ENCODE measurements at places on chromosomes 7 and 10. TPM values are rescaled to one million over a fixed set of nuclear protein-coding genes. Genes with fewer than 3 reads are reported as not detected.

The AKR1B15 gene
- not detected for total RNA-seq

The ODAD2 gene
- 0.18 TPM for total RNA-seq

The EMX2 gene
- 1.1 TPM for total RNA-seq

The PDE6C gene
- not detected for total RNA-seq

The ZPBP gene
- not detected for total RNA-seq

DNA sequence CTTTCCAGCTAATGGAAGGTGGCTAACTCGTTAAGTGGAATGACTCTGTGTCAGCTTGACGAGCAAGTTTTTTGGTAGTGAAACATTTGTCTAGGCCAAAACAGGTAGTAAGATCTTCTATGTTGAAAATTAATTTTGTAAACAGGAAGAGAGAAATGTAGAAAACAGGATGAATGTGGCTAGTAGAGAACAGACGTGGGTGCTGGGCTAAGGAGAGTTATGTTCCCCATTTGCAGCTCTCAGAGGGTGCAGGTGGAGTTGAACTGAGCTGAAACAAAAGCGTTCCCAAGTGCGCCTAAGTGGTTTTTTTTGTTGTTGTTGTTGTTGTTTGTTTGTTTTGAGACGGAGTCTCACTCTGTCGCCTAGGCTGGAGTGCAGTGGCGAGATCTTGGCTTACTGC lies 59.5 kb upstream of the SRPK2 start:
- DNase-seq: no peak

DNA sequence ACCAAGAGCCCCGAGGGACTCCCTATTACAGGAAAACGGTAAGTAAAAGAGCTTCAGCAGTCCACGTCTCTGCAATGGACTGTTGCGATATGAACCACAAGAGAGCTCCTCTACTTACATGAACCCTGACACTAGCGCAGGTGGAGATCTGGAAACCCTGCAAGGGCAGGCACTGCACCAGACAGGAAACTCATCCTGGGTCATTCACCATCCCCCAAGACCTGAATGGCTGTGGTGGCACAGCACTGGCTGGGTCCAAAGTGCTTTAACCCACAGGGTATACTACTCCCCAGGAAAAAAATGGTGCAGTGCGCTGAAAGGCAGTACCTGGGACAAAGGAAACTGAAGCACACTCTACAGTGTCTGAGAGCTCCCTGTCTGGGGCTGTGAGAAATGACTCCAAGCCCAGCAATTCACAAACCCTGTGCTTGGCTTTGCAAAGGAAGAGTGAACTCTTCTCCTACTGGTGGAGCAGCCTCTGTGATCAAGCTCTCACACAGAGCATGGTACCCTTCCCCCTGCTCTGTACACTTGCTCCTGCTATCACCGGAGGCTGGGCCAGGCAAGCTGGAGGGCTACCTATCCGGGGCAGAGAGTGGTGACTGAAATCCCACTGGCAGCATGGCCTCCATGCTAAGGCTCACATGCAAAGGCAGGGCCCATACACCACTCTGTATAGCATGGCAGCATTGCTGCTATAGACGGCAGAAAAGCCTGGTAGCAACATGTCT lies 44.9 kb downstream of the HIBADH start:
- DNase-seq: no peak

GRCh38 chr10:96236090-96236478 lies 35.3 kb downstream of the BLNK start:
- no peak for DNase-seq

GRCh38 chr10:21169271-21169670 lies 272.2 kb upstream of the NEBL start:
- DNase-seq: no peak

- peak; percentile 80 for DNase-seq
Observed at GRCh38 chr7:64098-64915, 128.1 kb upstream of the FAM20C start.

DNA sequence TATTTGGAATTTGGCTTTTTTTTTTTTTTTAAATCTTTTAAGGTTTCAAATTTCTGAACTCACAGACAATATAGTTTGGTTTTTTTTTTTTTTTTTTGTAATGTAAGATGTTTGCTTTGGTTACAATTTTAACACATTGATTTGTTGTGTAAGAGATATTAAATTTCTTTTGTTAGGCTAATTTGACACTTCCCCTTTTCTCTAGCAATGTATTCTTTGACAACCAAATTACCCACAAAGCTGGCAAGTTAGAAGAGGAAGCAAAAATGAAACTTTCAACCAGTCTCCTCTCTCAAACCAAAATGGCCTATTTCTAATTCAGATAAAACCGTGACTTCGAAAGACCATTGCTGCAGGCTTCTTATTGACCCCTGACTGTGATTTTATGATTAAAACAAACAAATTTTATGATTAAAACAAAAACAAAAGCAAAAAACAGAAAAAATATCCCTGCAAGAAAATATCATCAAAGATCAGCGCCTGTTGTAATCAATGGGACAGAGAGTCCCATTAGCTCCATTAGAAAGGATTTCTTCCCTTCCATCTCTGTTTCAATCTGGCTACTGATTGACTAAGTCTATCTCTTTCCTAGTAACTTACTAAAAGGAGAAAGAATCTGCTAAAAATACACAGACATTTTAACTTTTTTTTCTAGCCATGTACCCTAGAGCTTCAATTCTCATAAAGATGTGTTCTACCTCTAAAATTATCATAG lies 489.2 kb downstream of the MDFIC start:
- no peak for DNase-seq

DNA sequence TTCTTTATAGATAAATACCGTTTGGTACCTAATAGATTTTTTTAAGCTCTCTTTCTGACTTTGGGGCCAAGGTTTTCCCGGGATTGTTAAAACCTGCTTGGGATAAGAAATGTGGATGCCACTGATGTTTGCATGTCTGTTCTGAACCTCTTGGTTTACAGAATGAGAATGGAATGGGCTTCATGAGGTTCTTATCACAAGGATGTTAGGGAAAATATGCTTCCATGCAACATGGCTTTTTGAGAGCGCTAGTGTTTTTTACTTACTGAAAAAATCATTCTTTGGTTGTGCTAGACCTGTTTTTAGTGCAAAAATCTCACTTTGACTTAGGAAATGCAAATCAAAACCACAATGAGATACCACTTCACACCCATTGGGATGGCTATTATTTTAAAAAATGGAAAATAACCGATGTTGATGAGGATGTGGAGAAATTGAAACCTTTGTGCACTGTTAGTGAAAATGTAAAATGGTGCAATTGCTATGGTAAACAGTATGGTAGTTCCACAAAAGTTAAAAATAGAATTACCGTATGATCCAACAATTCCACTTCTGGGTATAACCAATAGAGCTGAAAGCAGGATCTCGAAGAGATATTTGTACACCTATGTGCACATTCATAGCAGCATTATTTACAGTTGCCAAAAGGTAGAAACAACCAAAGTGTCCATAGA lies 38.9 kb downstream of the TSPAN14 start:
- DNase-seq: no peak

DNA sequence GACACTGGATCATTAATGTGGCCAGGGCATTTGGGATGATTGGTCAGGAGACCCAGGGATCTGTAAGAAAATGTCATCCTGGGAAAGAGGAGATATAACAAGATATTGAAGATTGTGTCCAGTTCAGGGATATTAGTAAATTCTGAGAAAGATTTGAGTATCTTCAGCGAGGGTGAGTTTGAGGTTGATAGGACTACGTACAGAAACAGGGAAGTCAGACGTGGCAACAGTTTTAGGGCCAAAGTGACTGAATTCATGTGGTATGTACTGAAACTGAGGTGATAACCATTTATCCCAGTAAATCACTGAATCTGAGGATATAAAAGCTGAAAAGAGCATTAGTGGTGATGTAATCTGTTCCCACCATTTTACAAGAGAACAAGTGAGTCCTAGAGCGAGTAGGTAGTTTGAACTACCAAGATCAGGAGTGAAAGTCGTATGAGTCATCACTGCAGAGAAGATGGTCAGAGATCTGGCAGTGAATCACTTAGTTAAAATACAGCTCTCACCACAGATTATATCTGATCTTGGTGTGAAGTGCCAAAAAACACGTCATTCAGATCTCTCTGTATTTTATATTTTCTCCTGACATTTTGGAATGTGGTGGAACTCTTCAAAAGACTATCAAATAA lies 220.5 kb downstream of the CDK14 start:
- DNase-seq: peak; percentile 98

DNA sequence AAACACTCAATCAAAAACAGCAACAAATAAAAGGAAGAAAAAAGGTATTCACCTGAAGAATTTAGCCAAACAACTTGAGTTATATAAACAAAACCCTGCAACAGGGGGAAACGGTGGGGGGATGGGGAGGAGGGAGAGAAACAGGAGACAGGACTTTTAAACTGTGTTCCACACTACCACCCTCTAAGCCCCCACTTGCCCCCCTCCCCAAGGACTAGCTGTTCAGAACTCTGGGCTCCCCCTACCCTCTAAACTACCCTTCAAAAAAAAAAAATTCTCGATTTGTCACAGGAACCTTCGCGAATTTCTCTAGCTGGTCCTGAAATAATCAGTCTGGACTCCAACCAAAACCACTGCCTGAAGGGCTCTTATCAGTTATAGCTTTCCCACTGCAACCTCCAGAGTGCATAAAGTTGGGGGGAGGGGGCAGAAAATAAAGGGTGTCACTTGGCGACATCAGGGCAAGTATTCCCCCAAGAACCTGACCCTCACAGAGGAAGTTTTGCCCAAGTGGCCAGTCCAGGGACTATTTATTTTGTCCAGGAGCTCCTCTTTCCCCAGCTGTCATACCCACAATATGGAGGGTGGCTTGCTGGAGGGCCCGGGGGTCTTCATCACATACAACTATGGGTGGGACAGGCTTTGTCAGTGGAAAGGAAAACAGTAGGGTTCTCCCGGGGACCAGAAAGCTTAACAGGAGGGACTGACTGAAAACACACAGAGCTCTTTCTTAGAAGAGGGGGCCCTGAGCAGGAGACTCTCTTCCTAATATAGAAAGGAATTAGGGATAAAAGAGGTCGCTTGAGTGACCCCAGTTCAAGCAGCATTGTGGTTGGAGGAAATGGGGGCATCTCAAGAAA lies 1.3 kb downstream of the UBE2H start:
- DNase-seq: peak; percentile 41

GRCh38 chr7:16813232-16813616 lies 8.4 kb upstream of the AGR2 start:
- DNase-seq: no peak

DNA sequence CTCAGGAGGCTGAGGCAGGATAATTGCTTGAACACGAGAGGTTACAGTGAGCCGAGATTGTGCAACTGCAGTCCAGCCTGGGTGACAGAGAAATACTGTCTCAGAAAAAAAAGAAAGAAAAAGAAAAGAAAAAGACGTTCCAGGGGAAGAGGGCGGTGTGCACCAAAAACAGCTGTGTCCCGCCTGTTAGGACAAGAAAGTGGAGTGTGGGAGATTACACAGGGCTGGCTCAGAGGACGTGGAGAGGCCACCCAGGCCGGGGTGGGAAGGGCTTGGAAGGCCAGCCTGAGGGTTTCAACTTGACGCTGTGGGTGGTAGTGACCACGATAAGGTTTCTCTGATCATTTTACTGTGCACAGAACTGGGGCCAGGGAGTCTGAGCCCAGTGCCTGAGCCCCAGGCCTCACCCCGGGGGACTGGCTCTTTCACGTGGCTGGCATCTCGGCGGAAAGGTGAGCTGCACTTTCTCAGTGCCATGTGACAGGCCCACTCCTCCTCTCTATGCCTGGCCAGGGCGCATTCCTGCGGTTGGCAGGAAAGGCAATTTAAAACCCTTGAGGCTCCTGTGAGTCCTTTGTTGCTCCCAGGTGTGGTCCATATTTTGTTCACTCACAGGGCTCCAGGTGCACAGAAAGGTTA lies 13.9 kb downstream of the RHBDD2 start:
- DNase-seq: peak; percentile 69

GRCh38 chr7:18901982-18902421 lies 215.4 kb downstream of the TWIST1 start:
- peak; percentile 53 for DNase-seq

DNA sequence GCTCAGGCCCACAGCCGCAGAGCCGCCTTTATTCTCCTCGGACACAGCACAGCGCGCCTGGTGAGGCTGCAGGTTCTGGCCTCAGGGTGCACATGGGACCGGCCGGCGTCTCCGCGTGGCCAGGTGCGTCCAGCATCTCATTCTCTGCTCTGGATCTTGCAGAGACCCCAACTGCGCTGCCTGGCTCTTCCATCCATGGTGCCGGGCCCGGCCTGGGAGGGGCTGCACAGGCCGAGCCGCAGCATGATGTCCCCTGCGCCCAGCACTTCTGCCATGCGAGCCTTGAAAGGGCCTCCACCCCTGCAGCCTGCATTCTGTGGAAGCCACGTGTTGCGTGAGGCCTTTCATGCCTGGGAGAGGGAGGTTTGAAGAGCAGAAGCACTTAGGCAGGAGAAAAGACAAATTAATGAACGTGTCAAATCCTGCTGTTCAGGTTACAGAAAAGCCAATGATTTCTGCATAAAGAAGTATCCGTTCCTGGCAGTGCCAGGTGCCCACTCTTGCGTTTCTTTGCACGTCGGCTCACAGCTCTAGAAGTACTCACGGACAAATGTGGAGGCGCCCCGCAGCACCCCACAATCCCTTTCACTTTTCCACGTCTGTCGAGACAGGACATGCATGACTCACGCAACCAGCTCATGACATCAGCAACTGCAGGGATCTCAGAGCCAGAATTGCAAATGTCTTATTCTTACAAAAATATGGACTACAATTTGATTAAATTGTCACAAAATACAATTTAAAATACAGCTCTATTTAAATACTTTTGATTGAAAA lies 571.4 kb downstream of the DNAJB6 start:
- DNase-seq: no peak

DNA sequence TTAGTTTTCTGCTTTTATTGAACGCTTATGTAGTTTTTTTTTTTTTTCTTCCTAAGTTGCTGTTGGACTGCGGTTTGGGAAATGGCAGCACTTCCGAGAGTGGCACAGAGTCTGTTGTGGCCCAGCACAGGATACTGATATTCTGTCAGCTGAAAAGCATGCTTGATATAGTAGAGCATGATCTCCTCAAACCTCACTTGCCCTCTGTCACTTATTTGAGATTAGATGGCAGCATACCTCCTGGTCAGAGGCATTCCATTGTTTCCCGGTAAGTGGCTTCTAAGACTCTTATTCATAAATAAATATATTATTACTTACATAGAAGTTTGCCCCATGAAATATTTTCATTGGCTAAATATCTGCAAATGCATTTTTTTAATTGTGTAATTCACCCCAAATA lies 101.1 kb downstream of the BTAF1 start:
- DNase-seq: peak; percentile 6

GRCh38 chr10:102721954-102722353 lies 7.5 kb downstream of the SFXN2 start:
- DNase-seq: no peak

DNA sequence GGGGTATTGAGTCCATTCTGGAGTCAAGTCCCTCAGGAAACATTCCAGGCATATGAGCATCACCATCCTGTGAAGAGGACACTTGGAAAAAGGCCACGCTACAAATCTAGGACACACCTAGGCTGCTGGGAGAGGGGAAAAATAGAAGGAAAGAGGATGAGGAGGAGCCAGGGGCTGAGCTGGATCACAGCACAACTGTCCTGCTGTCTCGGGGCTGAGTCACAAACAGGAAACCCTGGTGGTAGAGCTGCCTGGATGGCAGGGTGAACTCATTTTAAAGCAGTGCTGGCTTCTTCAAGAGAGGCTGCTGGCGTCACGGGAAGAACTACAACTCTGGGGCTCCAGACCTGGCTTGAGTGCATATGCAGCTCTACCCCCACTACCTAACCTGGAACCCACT lies 151.5 kb downstream of the RNF216 start:
- DNase-seq: peak; percentile 38
